CD4-positive, alpha-beta memory T cell (primary cell): ENCODE measurements at places on chromosomes 16 and 17. TPM values are rescaled to one million over a fixed set of nuclear protein-coding genes. Genes with fewer than 3 reads are reported as not detected.

The SERPINF2 gene
- 1.3 TPM for total RNA-seq

The LAT gene
- total RNA-seq, result 342 TPM

The TMC7 gene
- not detected for total RNA-seq

The ERAL1 gene
- total RNA-seq, result 23.5 TPM

The GFAP gene
- total RNA-seq, result not detected

The ADAD2 gene
- total RNA-seq, result not detected

The TNS4 gene
- total RNA-seq, result 0.25 TPM

The CCL2 gene
- 16.7 TPM for total RNA-seq

The ABCA8 gene
- total RNA-seq, result not detected

The COIL gene
- total RNA-seq, result 19.6 TPM

The MT4 gene
- not detected for total RNA-seq

The TEX19 gene
- total RNA-seq, result not detected

The TMEM219 gene
- total RNA-seq, result 80.8 TPM

The HOXB8 gene
- total RNA-seq, result not detected

The KRTAP2-4 gene
- total RNA-seq, result not detected

The PPM1E gene
- total RNA-seq, result not detected

The PLA2G15 gene
- total RNA-seq, result 13.3 TPM

The SGF29 gene
- total RNA-seq, result 67.5 TPM

The SHCBP1 gene
- 0.55 TPM for total RNA-seq

The KRT20 gene
- total RNA-seq, result not detected

The RAP1GAP2 gene
- 9.9 TPM for total RNA-seq

The FBXL16 gene
- total RNA-seq, result 58.4 TPM

The PLEKHH3 gene
- 0.22 TPM for total RNA-seq

The C16orf46 gene
- not detected for total RNA-seq

The UMOD gene
- total RNA-seq, result not detected

The FBXW10 gene
- not detected for total RNA-seq

The BCL6B gene
- not detected for total RNA-seq

The TEKT1 gene
- total RNA-seq, result not detected

The PRMT7 gene
- total RNA-seq, result 104 TPM

The TSPAN10 gene
- total RNA-seq, result 1.2 TPM

The HBQ1 gene
- total RNA-seq, result not detected

The KRTAP4-3 gene
- total RNA-seq, result not detected

The AIPL1 gene
- total RNA-seq, result not detected

The DNAI2 gene
- 6.0 TPM for total RNA-seq

The HS3ST2 gene
- total RNA-seq, result 0.47 TPM

The SCNN1B gene
- not detected for total RNA-seq

The RGS11 gene
- not detected for total RNA-seq

The CLEC3A gene
- total RNA-seq, result not detected

The AP1G1 gene
- 103 TPM for total RNA-seq

The TCAP gene
- total RNA-seq, result 6.3 TPM

The KRTAP4-6 gene
- total RNA-seq, result not detected

The RNF43 gene
- total RNA-seq, result 1.6 TPM

The WNK4 gene
- 0.14 TPM for total RNA-seq

The SPSB3 gene
- total RNA-seq, result 133 TPM

The FBXL19 gene
- 15.6 TPM for total RNA-seq

The DNAJA3 gene
- 67.5 TPM for total RNA-seq

The WNT9B gene
- not detected for total RNA-seq

The BICDL2 gene
- not detected for total RNA-seq

The UTS2R gene
- total RNA-seq, result not detected

The KRTAP4-1 gene
- not detected for total RNA-seq
